ENCODE measurements at places on chromosomes 2 and 18. TPM values are rescaled to one million over a fixed set of nuclear protein-coding genes. Genes with fewer than 3 reads are reported as not detected.

Gene KIF5C
- 3.4 TPM for total RNA-seq

Gene HNMT
- total RNA-seq = 62.2 TPM

Gene PAIP2B
- total RNA-seq = 7.1 TPM

Gene BCS1L
- total RNA-seq = 63.7 TPM

Gene MOCOS
- 10.0 TPM for total RNA-seq

Gene TANK
- total RNA-seq = 60.7 TPM

Gene TEX51
- not detected for total RNA-seq

Gene OTOS
- not detected for total RNA-seq

Gene FAP
- 1.8 TPM for total RNA-seq

Gene ALPP
- 0.11 TPM for total RNA-seq

Gene HNRNPA3
- 147 TPM for total RNA-seq

Gene VIT
- total RNA-seq = 0.21 TPM

Gene NXPH2
- total RNA-seq = not detected

Gene CFAP65
- 0.05 TPM for total RNA-seq

Gene IL37
- not detected for total RNA-seq

Gene BUB1
- total RNA-seq = 14.7 TPM

Gene SETBP1
- 11.8 TPM for total RNA-seq

Gene GDF7
- total RNA-seq = 0.11 TPM

Gene SPOPL
- 38.0 TPM for total RNA-seq

Gene RASGRP3
- 3.9 TPM for total RNA-seq

Gene CLIP4
- total RNA-seq = 7.7 TPM

Gene DSC2
- 184 TPM for total RNA-seq

Gene CFAP53
- 0.16 TPM for total RNA-seq

Gene RGPD8
- total RNA-seq = 11.7 TPM

Gene TRIM43B
- not detected for total RNA-seq

Gene SAG
- total RNA-seq = not detected

Gene DYNAP
- not detected for total RNA-seq

Gene GCG
- 55.8 TPM for total RNA-seq

Gene PTGR3
- 59.1 TPM for total RNA-seq

Gene THSD7B
- 0.29 TPM for total RNA-seq

Gene CDH19
- total RNA-seq = 3.6 TPM

Gene HAAO
- 17.8 TPM for total RNA-seq

Gene ICOS
- 0.69 TPM for total RNA-seq

Gene PID1
- total RNA-seq = 40.3 TPM

Gene EEF1B2
- 467 TPM for total RNA-seq

Gene ASNSD1
- 28.1 TPM for total RNA-seq

Gene PDE1A
- total RNA-seq = 3.9 TPM

Gene SCYGR4
- not detected for total RNA-seq

Gene VIL1
- 634 TPM for total RNA-seq

Gene DSG1
- not detected for total RNA-seq

Gene ZCCHC2
- total RNA-seq = 25.7 TPM

Gene SIX3
- total RNA-seq = not detected

Gene D2HGDH
- total RNA-seq = 42.0 TPM

Gene RAB1A
- total RNA-seq = 212 TPM
